ENCODE measurements at places on chromosomes 11 and 22.

DNA sequence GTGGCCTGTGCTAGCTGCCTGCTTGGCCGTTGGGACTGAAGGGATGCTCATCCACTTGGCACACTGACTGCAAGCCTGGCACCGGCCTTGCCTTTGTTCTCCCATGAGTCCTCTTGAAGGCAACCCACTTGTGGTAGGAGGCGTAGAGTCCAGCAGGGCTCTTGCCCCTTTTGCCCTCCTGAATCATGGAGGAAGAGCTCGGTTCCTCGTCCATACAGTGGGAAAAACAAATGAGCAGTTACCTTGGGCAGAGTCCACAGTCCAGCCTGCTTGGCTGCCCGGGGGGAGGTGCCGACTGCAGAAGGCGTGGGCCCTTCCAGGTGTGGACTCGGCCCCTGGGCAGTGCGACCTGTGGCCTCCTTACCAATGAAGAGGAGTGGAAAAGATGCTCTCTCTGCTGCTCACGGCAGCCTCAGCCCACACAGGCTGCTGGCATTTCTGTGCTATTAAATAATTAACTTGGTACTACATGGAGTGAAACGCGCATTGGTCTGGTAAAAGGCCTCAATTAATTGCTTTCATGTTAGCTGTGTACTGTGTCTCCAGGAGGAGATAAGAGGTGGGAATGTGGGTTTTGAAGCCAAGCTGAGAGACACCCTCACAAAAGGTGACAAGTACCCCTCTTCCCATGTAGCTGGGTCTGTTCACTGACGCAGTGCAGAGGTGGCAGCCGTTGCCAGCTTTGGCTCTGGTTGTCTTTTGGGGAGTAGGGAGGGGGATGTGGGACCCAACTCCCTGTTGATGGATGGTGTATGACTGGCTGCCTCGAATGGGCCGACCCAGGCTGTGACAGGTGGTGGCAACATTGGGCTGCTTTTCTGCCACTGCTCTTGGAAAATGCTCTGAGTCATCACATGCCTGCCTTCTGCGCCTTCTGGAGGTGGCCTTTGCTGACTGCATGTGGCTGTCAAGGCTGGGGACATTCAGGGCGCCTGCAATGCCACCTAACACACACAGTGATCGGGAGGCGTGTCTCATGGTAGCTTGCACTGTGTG lies 26.8 kb upstream of the B3GAT1 start:
- DNase-seq = no peak

GRCh38 chr22:36874309-36874696 lies 13.5 kb downstream of the NCF4 start:
- no peak for DNase-seq

DNA sequence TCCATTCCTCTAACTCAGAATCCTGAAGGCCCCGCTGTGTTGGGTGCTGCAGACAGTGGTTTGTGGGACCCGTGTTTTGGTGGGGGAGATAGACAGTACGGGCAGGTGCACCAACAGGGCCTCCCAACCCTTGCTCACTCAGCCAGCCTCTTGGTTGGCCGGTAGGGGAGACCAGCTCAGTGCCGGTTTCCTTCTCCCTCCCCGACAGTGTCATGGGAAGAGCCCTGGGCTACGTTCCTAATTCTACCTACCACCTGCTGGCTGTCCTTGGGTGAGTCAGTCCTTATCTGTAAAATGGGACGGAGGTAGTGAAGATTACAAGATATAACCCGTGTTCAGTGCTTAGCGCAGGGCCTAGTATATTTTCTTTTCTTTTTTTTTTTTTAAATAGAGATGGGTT lies 5.9 kb downstream of the TMEM134 start:
- no peak for DNase-seq

DNA sequence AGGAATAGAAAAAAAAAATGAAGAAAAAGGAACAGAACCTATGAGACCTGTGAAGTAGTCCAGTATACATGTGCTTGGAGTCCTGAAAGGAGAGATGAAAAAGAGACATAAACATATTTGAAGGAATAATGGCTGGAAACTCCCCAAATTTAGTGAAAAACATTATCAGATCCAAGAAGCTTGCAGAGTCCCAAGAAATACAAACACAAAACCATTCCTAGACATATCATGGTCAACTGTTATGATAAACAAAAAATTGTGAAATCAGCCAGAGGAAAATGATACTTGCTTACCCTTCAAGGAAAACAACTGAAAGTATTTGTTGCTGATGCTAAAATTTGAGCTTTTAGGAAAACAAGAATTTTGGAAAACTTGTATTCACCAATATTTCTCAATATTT lies 250.1 kb downstream of the DDX10 start:
- no peak for DNase-seq

GRCh38 chr11:41346042-41346441 lies 113.4 kb downstream of the LRRC4C start:
- DNase-seq = no peak

GRCh38 chr11:100980156-100980555 lies 149.5 kb downstream of the PGR start:
- DNase-seq = peak; percentile 1

DNA sequence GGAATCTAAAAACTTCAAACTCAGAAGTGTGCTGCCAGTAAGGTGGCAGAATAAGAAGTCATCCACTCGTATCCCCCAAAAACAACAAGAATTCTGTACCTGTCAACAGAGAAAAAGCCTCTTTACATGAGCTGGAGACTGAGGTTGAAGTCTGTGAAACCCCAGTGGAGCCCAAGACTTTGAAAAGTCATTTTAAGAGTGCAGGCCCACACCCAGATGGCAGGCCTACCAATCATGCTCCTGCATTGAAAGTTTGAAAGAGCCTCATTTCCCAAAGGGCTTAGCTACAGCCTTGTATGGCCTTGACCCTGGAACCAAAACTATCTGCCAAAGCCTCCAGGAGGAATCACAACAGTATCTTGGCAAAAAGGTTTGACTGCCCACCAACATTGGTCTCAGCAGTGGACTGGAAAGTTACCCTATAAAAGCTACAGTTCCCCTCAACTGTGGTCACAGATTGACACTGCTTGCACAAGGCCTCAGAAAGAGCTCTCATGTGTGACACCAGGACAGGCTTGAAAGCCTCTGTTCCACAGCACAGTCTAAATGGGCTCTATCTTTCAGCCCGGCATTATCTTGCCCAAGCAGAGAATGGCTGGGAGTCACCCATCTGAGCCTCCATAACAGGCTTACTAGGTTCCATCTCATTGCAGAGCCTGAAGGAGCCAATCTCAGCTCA lies 47.7 kb downstream of the SLC22A9 start:
- DNase-seq = no peak

- DNase-seq = no peak
Observed at GRCh38 chr11:16780146-16780545, 41.7 kb downstream of the C11orf58 start.

DNA sequence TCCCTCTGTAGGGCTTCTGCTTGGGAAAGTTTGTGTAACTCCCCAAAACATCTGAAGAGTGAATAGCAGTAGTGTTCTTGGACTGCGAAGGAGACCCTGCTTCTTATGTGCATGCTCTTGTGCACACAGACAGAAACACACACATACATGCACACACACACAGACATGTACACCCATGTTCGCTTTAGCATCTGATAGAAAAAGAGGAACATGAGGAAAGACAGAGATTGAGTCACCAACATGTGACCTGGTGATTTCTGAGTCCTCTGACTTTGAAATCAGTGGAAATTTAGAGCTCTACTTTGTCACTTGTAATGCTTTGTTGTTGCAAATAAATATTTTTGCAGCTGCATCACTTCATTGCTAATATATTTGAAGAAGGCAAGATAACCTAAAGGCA lies 23.8 kb downstream of the CD44 start:
- DNase-seq = no peak

DNA sequence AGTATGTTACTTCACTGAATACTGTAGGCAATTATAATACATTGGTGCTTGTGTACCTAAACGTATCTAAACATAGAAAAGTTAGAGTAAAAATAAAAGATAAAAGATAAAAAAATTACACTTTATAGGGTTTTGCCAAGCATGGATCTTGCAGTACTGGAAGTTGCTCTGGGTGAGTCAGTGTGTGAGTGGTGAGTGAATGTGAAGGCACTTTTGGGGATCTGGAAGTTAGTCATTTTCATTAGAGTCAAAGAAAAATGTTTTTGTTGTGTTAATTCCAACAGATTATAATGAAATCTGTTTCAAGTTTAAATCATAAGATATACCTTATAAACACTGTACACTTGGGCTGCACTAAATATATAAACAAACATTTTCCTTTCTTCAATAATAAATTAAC lies 3.3 kb downstream of the SLC22A25 start:
- DNase-seq = no peak

GRCh38 chr22:48254311-48254873 lies 1491.9 kb downstream of the TBC1D22A start:
- no peak for DNase-seq

DNA sequence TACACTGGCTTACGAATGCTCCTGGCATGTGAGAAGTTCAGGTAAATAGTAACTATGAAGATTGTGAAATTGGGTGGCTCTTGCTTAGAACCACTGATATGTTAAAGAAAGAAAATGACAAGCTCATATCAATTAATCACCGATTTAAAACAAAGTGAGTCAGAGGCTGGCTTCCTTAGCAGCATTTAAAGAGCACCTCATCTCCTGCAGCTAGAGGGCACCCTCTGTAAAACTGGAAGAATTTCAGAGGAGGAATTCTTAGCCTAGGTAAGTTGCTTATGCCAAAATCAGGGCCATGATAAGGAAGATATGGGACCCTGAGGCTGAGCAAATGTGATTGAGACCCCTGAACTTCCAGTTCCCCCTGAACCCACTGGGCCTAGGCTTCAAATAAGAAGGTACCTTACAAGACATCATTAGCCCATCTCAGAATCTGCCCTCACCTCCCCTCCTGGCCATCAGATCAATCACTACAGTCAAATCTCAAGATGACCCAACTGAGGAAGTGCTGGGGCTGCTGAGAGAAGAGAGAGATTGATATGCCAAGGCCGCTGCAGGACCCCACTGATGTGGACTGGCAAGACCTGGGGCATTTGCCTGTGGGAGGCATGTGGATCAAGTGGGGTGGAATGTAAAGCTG lies 8.6 kb upstream of the CD3E start:
- DNase-seq = no peak

- DNase-seq = no peak
Observed at GRCh38 chr22:39728236-39728860, 157.8 kb downstream of the CACNA1I start.

GRCh38 chr22:48643066-48643731 lies 1184.5 kb downstream of the BRD1 start:
- no peak for DNase-seq

GRCh38 chr11:18485913-18486528 lies 30.4 kb downstream of the LDHAL6A start:
- no peak for DNase-seq

GRCh38 chr22:21865041-21865440 lies 2.4 kb downstream of the MAPK1 start:
- no peak for DNase-seq

GRCh38 chr11:57457643-57458023 lies 2.7 kb upstream of the RTN4RL2 start:
- DNase-seq = no peak

DNA sequence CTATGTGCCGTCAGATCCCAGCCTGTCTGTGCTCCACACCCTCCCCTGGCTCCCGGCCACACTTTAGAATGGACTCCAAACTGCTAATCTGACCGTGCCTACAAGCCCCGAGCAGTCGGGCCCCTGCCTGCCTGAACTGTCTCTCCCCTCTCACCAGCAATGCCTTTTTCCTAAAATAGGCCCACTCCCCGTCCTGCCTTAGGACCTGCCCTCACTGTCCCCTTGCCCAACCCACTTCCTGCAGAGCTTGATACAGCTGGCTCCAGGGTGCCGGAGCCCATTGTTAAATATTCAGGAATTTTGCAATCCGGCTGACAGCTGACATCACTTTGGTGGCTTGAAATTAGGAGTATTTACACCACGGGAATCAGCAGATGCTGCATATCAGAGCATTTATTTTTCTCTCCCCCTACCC lies 21.4 kb downstream of the MN1 start:
- DNase-seq = no peak

DNA sequence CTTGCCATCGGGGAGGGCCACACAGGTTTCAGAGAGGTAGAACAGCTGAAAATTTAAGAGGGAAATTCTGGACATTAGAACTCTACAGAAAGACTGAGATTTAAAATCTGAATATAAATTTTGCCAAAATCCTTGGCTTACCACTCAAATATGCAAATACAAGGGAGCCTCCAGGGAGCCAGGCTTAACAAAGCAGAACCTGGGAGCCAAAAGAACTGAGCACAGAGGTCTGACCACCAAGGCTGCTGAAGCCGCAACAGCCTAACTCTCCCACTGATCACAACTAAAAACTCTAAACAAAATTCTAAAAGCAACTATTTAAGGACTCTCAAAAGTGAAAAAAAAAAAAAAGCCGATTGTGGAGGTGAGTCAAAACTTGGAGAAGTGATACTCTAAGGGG lies 34.3 kb downstream of the IZUMO1R start:
- no peak for DNase-seq

DNA sequence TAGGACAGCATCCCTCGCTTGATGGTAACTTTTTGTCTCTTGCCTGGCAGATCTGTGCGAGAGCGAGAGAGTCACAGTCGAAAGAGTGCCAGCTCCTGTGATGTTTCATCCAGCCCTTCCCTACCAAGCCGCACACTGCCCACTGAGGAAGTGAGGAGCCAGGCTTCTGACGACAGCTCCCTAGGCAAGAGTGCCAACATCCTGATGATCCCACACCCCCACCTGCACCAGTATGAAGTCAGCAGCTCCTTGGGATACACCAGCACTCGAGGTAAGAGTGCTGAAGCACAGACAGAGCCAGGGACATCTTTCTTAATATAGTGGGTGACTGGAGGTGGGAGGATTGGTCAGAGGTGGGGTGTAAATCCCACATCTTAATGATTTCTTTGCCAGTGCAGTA lies 61.1 kb downstream of the DEPDC5 start:
- DNase-seq = no peak

All from NCI-H1930 (cell line).